ENCODE measurements at places on chromosomes 7 and 10.

DNA sequence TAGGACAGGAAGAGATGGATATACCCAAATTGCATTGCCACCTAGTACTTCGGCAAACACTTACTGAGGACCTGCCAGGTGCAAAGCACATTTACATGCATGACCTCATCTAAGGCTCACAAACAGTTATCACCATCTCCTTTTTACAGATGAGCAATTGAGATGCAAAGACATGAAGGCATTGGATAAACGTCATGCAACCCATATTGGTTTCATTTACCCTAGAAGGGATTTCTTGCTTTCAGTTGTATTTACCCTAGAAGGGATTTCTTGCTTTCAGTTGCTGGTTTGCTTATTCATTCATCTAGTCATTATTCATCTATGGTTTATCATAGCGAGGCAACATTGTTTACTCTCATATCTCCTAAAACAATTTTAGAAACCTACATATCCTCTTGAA lies 52.2 kb downstream of the STEAP1B start:
- no peak for DNase-seq

- DNase-seq = no peak
Observed at GRCh38 chr7:84664626-84665025, 470.0 kb upstream of the SEMA3A start.

- DNase-seq = no peak
Observed at GRCh38 chr10:3763035-3763456, 22.0 kb downstream of the KLF6 start.

- DNase-seq = no peak
Observed at GRCh38 chr7:115078386-115078785, 156.5 kb downstream of the MDFIC start.

GRCh38 chr10:71255808-71256660 lies 43.7 kb downstream of the UNC5B start:
- DNase-seq = no peak

All from T-helper 22 cell (primary cell).